Tibial nerve (tissue), 4 donors: ENCODE measurements at places on chromosomes 1 and 21.

DNA sequence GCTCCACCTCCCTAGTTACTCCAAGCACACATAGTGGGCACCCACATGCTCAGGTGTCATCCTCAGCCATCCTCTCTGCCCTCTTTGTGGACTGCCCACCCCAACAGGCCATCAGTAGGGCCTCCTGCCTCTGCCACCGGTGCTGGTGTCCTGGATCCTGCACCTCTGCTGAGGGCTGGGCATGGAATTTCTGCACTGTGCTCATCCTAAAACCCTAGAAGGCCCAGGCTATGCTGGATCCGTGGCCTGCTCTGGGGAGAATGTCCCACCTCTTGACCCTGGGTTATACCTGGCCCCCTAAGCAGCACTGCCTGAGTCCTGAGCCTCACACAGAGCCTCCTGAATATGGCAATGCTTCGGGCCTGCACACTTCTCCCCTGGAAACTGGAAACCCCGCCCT, 318.3 kb downstream of the MATN1 start:
- no peak for DNase-seq

DNA sequence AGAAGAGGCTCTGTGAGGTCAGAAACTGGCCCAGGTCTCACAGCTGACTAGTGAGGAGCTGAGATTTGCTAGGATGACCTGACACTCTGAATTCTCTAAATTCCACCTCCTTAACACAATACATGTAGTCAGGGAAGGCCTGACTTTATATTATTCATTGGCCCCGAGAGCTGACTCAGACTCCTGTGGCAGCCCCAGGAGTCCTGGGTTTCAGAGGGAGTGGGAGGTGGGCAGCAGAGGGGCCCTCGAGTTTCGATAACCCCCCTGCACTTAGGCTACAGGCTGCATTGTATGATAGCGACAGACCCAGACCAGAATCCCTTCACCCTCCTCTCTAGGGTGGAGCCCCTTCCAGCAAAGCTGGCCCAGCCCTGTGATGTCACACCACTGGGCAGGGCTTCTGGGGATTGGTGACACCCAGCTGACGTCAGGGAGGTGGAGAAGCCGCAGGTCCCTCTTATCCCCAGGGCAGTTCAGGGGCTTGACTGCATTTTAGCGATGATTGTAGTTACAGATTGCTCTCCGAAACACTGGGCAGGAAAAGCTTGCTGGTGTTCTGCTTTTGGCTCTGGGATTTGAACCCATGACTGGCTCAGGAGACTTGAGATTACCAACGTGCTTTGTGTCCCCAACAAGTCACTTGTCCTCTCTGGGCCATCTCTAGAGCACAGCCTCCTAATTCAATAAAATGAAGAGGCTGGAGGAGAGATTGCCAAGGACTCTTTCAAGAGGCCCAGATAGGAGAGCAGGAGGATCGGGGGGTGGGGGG, 17.0 kb upstream of the GPR37L1 start:
- DNase-seq: no peak

- DNase-seq: no peak
Measured at GRCh38 chr1:204579681-204580080, 63.5 kb downstream of the MDM4 start.

DNA sequence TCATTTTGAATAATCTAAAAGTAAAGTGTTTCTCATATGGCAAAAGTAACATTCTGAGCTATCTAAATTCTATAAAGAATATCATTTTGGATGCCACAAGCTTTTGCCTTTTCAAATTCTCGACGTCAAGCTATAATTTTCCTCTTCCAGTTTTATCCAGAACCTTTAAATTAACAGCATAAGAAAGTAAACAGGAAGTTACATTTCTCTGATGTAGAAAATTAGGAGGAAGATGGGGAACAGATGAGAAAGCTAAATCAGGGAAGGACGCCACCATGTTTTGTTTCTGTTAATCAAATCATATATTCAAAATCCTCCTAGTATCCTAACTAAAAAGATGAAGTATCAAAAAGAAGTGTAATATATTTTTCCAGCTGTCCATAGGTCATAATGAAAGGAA, 8.8 kb upstream of the CAMSAP2 start:
- no peak for DNase-seq

DNA sequence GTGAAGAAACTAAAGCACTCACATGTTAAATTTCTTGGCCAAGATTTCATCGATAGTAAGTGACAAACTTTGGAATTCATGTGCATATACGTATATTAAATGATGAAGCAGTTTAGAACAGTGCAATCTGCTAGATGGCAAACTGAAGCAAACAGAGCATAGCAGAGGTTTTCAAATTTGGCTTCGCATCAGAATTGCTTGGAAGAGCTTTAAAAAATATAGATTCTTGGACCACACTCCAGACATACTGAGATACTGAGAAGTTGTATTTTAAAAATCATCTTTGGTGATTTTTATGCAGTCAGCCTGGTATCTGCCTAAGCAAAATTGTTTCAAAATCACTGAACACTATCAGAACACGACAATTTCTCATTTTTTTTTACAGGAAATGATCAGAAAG, 709.2 kb downstream of the PLA2G4A start:
- no peak for DNase-seq

DNA sequence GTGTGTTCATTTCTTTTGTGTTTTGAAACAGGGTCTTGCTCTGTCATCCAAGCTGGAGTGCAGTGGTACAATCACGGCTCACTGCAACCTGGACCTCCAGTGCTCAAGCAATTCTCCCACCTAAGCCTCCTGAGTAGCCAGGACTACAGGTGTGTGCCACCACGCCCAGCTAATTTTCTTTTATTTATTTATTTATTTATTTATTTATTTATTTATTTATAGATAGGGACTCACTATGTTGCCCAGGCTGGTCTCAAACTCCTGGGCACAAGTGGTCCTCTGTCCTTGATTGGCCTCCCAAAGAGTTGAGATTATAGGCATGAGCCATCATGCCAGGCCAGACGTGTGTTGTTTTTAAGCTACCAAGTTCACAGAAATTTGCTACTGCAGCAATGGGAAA, 43.8 kb upstream of the TLR5 start:
- no peak for DNase-seq

DNA sequence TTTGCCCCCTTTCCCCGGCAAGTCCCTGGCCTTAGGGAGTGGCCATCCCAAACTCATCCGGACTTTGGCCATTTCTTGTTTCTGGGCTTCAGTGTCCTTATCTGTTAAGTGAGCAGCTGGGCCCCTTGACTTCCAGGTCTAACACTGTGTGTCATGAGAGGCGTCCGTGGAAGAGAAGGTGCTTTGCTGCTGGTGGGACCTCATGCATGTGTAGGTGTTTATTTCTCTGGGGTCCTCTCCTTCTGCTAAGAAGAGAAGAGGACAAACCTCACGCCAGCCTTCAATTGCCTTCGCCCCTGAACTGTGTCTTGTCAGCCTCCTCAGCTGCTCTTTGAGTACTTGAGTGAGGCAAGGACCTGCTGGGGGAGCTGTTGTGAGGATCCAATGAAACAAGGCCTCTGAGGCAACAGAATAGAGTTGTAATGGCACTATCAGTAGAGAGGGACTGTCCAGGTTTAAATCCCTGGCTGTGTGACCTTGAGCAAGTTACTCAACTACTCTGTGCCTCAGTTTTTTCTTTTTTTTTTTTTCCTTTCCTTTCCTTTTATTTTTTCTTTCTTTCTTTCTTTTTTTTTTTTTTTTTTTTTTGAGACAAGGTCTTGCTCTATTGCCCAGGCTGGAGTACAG, 72.5 kb downstream of the RUNX3 start:
- no peak for DNase-seq

GRCh38 chr1:230507666-230508402, 81.7 kb upstream of the PGBD5 start:
- DNase-seq: no peak

DNA sequence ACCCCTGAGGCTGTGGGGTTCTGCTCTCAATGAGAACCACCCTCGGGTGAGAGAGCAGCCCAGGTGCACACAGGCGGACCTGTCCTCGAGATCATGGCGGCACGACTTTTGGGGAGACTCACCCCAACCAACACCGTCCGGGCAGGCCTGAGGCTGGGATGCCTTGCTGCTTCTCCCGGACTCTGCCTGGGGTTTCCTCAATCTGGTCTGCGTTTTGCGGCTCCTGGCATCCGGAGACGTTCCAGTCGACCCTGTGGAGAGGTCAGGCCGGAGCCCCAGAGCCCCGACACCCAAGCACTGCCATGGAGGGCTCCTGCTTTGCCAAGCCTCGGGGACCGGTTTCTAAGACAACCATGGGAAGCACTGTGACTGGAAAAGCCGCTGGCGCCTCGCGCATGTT, 3879.7 kb downstream of the SRGAP2C start:
- DNase-seq: no peak

DNA sequence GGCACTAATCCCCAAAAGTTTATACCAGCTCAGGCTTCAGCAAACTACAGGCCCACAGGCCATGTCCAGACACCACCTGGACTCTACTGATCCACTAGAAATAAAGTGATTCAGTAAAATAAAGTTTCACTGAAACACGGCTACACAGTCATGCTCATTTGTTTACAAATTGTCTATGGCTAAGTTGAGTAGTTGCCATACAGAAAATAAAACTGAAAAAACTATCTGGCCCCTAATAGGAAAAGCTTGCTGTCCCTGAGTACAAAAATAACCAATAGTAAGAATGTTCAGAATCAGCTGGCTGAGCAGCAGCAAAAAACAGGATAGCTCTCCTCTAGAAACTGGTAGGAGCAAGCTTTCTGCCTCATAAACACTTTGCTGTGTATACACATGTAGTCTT, 221.5 kb downstream of the RERE start:
- DNase-seq: no peak

DNA sequence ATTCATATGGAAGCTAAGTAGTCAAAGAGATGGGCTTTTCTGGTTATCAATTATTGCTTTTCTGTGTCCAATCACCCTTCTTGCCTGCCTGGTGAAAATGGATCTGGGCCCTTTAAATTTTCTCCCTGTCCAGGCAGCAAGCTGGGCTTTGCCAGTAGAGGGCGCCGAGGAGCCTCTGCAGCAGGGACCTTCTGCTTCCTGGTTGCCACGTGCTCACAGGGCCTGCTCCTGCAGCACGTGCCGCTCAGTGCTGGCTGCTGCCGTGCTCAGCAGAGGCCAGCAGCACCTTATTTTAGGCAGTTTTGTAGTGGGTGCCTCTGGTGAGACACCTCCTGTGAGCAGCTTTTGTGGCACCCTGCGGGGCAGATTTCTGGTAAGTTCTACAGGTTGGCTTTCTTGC, 4.0 kb downstream of the ACTL8 start:
- DNase-seq: no peak
